ENCODE measurements at places on chromosomes 2 and 18. TPM values are rescaled to one million over a fixed set of nuclear protein-coding genes. Genes with fewer than 3 reads are reported as not detected.

Gene REEP1
- total RNA-seq, result 0.62 TPM

- H3K27ac ChIP-seq, result no peak overlapping the region
- no peaks in the 10 kb centered on the region for H3K27me3 ChIP-seq
- H3K4me1 ChIP-seq, result no peaks in the 10 kb centered on the region
- DNase-seq, result no peak
Observed at GRCh38 chr2:179661986-179662385, 199.4 kb downstream of the ZNF385B start.

GRCh38 chr2:1651121-1652033 is 92.9 kb downstream of the PXDN start:
- H3K27me3 ChIP-seq, result peaks cover 17% of the 10 kb centered on the region
- peak overlapping the region; percentile 49 for H3K4me3 ChIP-seq
- peak overlapping the region; percentile 28 for H3K27ac ChIP-seq
- peaks cover 56% of the 10 kb centered on the region for H3K36me3 ChIP-seq

- no peaks in the 10 kb centered on the region for H3K36me3 ChIP-seq
- no peak overlapping the region for H3K4me3 ChIP-seq
- no peak overlapping the region for H3K27ac ChIP-seq
Observed at GRCh38 chr2:158699323-158699722, 95.8 kb upstream of the DAPL1 start.

DNA sequence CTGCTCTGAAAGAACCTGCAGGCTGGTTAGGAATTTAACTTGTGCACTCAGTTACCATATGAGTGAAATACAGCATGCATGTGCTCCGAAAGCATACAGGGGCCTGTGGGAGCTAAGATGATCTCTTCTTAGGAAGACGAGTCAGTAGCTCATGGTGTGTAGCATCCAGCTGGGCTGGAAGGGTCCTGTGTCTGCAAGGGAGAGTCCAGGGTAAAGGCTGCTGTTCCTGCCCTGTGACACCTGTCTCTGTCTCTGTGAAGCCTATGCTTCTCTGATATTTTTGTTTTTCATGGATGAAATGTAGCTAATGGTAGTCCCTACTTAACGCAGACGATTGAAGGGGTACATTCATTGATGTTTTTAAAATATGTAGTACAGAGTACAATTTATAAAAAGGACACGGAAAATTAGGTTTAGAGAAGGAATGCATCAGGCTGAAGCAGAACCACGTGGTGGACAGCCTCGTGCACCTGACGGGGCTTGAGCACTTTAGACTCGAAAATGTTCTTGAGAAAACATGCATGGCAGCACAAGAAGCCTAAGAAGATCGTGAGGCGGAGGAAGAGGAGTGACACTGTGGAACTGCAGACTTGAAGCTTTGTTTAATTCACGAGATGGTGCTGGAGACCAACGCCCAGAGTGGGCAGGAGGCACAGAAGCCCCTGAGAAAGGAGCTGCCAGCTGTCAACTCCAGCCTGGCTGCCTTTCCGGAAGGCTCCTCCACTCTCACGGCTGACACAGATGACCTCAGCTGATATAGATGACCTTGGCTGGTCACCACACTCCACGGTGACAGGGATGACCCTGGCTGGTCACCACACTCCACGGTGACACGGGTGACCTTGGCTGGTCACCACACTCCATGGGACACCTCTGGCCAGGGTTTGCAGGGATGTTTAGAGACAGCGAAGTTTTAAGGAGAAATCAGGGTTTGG is 110.6 kb downstream of the TMEM18 start:
- H3K4me1 ChIP-seq, result no peaks in the 10 kb centered on the region
- no peak overlapping the region for H3K27ac ChIP-seq
- no peaks in the 10 kb centered on the region for H3K36me3 ChIP-seq
- peaks cover 4% of the 10 kb centered on the region for H3K27me3 ChIP-seq

DNA sequence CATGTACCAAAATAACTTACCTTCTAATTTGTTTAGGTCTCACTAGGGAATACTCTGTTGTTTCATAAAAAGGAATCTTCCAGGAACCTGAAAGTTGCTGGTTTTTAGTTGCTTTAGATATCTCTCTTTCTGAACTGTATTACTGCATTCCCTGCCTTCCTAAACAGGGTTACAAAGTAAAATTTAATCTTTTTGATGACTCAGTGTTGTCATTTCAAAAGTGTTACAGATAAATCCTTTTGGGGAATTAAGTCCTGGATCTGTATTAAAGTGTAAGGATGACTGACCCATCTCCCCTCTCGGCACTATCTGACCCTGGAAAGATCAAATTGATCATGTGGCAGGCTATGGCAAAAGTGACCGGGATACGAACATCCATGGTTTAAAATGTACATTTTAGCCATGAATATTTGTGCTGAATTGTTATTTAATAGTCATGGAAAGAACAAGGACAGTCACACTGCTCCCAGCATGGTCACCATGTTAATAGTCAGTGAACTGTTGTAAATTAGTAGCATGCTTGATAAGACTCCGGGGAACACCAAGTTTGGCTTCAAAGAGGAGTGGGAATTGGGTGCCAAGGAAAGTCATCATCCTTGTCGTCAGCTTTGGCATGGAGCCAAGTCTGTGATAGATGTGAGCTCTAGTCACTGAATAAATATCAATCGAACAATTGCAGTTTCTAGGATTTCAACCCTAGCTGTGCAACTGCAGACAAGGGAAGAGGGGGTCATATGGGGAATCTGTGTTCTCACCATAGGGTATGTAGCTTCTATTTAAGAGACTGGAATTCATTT is 4.2 kb downstream of the PLEKHA3 start:
- peaks cover 5% of the 10 kb centered on the region for H3K27me3 ChIP-seq
- no peak for DNase-seq
- no peak overlapping the region for H3K27ac ChIP-seq
- no peak overlapping the region for H3K4me3 ChIP-seq

Gene MATN3
- total RNA-seq, result 8.9 TPM

Gene XIRP2
- 5.5 TPM for total RNA-seq

Gene FZD7
- total RNA-seq, result 42.2 TPM

GRCh38 chr2:81545626-81546025 is 1241.1 kb upstream of the LRRTM1 start:
- peaks cover 3% of the 10 kb centered on the region for H3K4me1 ChIP-seq
- no peak overlapping the region for H3K27ac ChIP-seq
- DNase-seq, result no peak

Gene CCDC74A
- 16.0 TPM for total RNA-seq

Gene PRKAG3
- not detected for total RNA-seq

Gene CMPK2
- 0.49 TPM for total RNA-seq

Gene TMEM163
- total RNA-seq, result 150 TPM

DNA sequence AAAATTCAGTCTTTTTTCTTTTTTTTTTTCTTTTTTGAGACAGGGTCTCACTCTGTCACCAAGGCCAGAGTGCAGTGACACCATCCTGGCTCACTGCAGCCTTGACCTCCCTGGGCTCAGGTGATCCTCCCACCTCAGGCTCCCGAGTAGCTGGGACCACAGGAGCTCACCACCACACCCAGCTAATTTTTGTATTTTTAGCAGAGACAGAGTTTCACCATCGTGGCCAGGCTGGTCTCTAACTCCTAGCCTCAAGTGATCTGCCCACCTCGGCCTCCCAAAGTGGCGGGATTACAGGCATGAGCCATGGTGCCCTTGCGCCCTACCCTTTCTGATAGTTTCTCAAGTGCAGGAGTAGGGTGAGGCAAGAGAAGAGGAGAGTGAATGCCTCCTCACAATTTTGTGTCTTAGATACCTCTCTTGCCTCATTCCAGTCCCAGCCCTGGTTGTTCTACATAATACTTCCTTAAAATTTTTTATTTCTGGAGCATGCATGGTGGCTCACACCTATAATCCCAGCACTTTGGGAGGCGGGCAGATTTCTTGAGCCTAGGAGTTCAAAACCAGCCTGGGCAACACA is 68.2 kb upstream of the CAB39 start:
- peaks cover 11% of the 10 kb centered on the region for H3K27me3 ChIP-seq
- DNase-seq, result no peak
- no peaks in the 10 kb centered on the region for H3K36me3 ChIP-seq
- H3K27ac ChIP-seq, result no peak overlapping the region
- H3K4me1 ChIP-seq, result peaks cover 12% of the 10 kb centered on the region

- no peak overlapping the region for H3K4me3 ChIP-seq
- no peaks in the 10 kb centered on the region for H3K27me3 ChIP-seq
- no peaks in the 10 kb centered on the region for H3K4me1 ChIP-seq
- DNase-seq, result no peak
- H3K36me3 ChIP-seq, result no peaks in the 10 kb centered on the region
Observed at GRCh38 chr18:38971881-38972280, 1406.3 kb upstream of the CELF4 start.

DNA sequence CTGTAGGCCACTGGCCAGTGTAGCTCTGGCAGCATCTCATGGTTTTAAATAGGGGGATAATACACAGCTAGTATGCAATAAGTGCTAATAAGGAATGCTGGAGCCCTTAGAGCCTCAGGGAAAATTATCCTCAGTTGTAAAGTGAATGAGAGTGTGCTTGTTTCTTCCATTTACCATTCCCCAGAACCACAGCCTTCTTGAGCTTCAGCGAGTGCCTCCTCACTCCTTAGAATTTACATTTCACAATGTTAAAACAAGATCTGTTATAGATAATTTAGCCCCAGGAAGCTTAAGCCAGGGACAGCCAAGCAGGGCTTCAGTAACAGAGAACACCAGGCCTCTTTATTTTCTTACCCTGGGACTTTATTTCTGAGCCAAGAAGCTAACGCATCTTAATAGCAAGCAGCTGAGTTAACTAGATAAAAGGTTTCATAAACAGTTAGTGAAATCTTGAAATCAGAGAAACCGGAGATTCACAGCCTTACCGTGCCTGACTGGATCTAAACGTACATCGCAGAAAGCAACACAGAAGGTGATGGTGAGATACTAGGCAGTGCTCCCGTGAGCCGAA is 535.2 kb downstream of the TDRD15 start:
- H3K27ac ChIP-seq, result no peak overlapping the region
- H3K4me3 ChIP-seq, result no peak overlapping the region

DNA sequence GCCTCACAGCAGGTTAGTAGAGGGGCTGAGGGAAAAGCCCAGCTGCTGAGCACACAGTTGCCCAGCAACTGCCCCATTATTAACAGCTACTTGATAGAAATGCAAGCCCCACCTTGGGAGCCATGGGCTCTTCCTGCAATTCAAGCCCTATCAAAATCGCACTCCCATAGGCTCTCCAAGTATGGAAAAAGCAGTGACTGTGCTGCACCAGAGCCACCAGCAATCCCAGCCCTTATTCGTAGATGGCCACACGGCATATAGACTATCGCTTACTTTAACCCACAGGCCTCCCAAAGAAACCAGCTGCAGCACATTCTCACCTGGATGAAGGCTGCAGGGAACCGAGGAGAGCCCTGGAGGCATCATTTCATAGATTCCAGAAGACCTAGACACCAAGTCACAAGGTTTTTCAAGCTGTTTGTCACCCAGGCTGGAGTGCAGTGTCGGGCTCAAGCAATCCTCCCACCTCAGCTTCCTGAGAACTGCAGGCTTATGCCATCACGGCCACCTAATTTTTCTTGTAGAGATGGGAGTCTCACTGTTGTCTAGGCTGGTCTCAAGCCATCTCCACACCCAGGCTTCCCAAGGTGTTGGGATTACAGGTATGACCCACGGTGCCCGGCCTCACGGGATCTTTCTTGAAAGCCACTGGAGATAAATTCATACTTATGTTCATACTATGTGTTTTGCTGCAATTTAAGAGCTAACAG is 11.3 kb downstream of the NCL start:
- no peak for DNase-seq
- peaks cover 3% of the 10 kb centered on the region for H3K27me3 ChIP-seq
- peaks cover 25% of the 10 kb centered on the region for H3K36me3 ChIP-seq

DNA sequence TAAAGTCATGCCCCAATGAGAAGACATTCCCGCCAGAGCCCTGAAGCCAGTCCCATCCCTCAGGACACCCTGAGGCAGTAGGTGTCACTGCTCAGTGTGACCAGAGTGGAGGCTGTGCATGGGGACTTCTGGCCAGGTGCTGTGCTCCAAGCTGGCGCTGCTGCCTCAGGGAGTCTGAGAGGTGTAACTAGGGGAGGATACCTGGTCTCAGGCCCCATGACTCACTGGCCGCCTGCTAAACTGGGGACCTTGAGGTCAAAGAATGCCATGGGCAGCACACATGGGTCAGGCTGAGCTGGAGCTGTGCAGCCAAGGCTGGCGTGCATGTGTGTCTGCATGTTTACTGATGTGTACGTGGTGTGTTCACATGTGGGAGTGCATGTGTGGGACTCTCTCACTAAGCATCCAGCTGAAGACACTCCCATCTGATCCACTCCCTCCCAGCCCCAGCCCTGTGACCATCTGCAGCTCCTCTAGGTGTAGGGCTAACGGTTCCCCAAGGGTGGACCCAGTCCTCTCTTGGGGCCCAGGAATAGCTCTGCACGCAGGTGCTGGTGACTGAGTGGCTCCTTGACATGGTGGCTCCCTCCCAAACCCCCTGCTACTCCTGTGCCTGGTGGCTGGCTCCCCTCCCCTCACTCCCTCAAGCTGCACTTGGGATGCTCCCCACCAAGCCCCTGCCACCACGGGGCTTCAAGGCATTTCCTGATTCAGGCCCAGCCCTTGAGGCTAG is 16.5 kb downstream of the HS6ST1 start:
- H3K4me1 ChIP-seq, result peaks cover 2% of the 10 kb centered on the region
- no peak for DNase-seq
- H3K36me3 ChIP-seq, result peaks cover 5% of the 10 kb centered on the region

Gene C2orf92
- total RNA-seq, result 15.1 TPM

- H3K27me3 ChIP-seq, result peaks cover under 1% of the 10 kb centered on the region
- H3K4me3 ChIP-seq, result no peak overlapping the region
- no peak for DNase-seq
- no peak overlapping the region for H3K27ac ChIP-seq
- H3K36me3 ChIP-seq, result peaks cover 9% of the 10 kb centered on the region
- H3K4me1 ChIP-seq, result no peaks in the 10 kb centered on the region
Observed at GRCh38 chr18:70693246-70693645, 404.4 kb downstream of the SOCS6 start.

DNA sequence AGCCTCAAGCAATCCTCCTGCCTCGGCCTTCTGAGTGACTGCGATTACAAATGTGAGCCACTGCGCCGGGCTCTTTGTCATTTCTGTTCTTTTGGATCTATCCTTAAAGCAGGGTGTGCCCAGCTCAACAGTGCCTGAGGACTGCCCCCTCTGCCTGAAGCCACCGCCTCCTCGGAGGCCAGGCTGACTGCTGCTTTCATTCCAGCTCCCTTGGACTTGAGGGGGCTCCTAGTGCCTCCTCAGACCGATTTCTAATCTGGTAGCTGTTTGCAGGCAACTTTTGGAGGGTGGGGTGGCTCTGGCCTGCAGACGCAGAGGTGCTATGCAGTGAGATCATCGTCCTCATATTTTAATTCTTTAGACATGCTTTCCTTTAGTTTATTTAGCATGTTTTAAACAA is 35.9 kb upstream of the KLF11 start:
- DNase-seq, result no peak
- no peak overlapping the region for H3K4me3 ChIP-seq
- no peaks in the 10 kb centered on the region for H3K36me3 ChIP-seq
- H3K27me3 ChIP-seq, result peaks cover 4% of the 10 kb centered on the region
- H3K4me1 ChIP-seq, result no peaks in the 10 kb centered on the region
- H3K27ac ChIP-seq, result no peak overlapping the region

Measured in endothelial cell (in vitro differentiated cells).